ENCODE measurements at places on chromosomes 6 and 20.

GRCh38 chr6:87756858-87757257 lies 54.8 kb upstream of the AKIRIN2 start:
- DNase-seq = peak; percentile 31

DNA sequence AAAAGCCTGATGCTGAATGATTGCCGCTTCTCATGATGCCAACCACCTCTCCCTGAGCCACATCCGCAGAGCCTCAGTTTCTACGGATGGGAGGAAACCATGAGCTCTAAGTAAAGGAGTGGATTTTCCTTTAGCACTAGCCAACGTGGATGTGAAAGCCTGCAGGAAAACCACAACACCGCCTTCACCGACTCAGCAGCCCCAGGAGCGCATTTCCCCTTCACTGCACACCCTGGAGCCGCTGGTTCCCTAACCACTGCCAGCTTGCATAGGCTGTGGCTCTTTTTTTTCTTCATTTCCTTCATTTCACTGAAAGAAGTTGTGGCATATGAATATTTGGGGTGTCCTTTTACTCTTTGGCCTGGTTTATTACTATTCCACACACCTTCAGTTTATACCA lies 50.5 kb upstream of the SSTR4 start:
- no peak for DNase-seq

GRCh38 chr6:108942556-108943492 lies 94.6 kb downstream of the ARMC2 start:
- no peak for DNase-seq

DNA sequence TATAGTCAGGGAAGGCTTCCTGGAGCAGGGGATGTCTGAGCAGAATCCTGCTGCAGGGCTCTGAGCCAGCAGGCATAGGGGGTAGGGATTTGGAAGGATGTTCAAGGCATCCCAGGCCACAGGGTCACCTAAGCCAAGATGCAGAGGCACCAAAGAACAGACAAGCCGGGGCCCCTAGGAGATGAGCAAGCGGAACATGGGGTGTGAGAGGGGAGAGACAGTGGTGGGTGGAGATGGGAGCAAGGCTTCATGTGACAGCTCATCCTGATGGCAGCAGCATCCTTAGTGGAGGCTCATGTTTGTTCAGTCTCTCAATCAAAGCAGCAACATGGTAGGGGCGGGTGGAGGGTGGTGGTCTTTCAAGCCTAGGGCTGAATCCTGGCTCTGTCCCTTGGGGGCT lies 29.8 kb upstream of the TCP11 start:
- no peak for DNase-seq

- no peak for DNase-seq
Measured at GRCh38 chr6:27238010-27238983, 9.2 kb upstream of the PRSS16 start.

DNA sequence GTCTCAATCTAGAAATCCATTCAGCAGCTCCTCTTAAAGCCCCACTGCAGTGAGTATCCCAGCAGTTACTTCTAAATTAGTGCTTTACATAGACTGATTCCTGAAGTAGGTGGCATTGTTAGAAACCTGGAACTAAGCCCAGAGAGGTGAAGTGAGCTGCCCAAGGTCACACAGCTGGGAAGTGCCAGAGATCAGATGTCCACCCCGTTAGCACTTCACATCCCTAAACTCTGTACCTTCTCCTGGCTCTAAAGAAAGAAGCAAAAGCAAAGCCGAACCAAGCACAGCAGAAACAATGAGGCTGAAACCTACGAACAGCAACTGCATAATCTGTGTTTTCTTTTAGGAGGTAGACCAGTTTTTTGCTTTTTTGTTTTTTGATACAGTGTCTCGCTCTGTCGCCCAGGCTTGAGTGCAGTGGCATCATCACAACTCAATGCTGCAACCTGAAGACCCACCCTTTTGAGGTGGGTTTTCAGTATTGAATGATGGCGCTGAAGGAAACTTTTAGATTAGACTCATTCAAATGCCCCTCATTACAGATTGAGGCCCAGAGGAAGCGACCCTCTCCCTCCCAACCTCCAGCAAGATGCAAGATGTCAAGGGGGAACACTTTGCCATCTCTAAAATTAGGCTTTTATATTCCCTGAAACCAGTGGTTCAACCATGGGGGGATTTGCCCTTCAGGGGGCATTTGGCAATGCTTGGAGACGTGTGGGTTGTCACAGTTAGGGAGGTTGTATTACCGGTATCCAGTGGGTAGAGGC lies 3.2 kb upstream of the ZMYND8 start:
- DNase-seq = no peak

GRCh38 chr6:163897669-163898068 lies 483.2 kb downstream of the QKI start:
- DNase-seq = no peak

Measured in BJ (cell line).